Fibroblast of skin of back (primary cell): ENCODE measurements at places on chromosomes 4 and X.

DNA sequence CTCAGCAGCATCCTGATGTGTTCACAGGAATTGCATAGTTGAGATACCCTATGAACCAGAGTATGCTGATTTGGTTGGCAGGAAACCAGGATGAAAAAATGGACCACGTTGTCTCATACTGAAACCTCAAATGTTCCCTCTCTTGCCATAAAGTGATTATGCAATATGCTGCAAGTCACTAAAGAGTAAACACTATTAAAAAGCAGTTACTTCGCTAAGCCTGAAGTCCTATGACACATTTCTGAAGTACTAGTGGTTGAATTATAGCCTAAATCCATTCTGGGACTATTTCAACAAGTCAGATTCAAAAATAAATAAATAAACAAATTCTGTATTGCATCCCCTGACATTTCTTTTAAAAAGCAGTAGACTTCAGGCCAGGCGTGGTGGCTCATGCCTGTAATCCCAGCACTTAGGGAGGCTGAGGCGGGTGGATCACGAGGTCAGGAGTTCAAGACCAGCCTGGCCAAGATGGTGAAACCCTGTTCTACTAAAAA, 106.0 kb upstream of the NAP1L5 start:
- DNase-seq = peak; percentile 84

DNA sequence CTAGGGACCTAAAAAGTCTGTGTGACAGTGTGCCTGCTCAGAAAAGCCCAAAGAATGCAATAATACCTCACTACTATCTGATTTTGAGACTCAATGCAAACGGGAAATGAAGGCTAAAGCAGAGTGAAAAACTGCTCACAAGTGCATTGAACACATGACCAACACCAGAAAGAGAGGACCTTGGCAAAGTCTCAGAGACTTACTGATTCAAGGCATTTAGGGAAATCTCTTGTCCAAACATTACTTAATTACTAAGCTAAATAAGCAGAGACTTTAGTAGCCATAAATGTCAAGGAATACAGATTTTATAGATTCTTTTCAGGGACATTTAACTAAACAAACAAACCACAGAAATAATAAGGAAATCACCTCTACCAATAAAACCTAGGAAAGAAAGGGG, 916.0 kb downstream of the FSTL5 start:
- no peak for DNase-seq

GRCh38 chrX:42117318-42117717, 194.0 kb upstream of the CASK start:
- DNase-seq = no peak

DNA sequence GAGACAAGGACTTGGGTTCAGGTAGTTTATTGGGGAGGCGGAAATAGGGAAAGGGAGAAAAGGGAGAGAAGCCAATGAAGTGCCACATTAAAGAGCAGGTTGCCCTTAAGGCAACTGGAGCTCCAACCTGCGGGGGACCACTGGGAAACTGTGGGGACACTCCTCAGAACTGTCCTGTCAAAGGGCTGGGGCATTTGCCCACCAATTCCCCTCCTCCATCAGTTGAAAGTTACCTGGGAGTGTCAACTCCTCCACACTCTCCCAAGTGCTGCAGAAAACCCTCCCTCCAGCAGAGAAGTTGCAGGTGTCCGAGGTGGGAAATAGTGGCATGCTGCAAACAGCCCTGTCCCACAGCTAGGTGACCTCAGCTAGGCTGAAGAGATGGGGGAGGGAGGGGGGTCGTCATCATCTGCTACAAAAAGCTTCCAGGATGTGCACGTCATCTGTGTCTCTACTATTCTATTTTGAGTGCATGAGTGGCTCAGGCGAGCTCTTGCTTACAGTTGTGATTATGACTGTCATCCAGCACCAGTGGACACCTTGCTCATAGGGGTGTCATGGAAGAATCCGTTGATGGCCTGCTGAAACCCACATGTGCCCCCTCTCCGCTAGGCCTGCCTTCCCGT, 41.5 kb upstream of the XPNPEP2 start:
- DNase-seq = no peak

- no peak for DNase-seq
Measured at GRCh38 chrX:72125331-72126047, 6.2 kb downstream of the RTL5 start.

GRCh38 chrX:15948318-15948660, 93.7 kb upstream of the AP1S2 start:
- peak; percentile 1 for DNase-seq

DNA sequence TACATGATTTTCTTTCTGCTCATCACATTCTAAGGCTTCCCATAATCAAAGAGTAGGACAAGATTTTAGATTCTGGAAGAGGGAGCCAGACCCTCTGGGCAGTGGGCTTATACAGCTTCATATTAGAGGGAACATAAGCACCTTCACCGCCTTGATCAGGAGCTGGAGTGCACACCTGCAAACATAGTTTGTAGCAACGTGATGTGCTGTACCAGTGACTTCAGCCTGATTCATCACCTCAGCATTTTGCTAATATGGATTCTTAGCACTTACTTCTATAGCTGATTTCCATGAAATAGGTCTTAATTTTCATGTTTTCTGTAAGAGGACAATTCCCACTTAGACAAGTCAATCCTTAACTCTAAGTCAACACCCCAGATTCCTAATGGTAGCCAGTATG, 36.7 kb downstream of the PCDH18 start:
- DNase-seq = no peak

GRCh38 chr4:53963781-53964180, 100.6 kb downstream of the CHIC2 start:
- peak; percentile 32 for DNase-seq

- no peak for DNase-seq
Measured at GRCh38 chr4:183828839-183829238, 76.3 kb upstream of the STOX2 start.

- no peak for DNase-seq
Measured at GRCh38 chr4:123649250-123649644, 252.7 kb downstream of the SPRY1 start.

DNA sequence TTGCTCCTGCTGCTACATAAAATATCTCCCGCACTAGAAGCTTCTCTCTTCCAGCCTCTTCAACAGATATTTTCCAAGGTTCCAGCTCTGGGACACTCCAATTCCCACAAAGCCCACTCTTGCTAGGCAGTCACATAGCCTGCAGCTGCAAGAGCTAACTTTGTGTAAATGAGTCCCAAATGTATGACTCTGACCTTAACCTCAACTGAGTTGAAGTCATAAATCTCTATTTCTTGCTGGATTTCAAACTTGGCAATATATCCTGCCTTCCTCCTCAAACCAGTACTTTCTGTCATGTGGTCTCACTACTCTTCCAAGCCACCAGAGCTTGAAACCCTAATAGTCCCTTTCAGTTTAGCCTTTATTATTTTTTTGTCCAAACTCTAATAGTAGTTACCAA, 315.4 kb upstream of the GRIA3 start:
- no peak for DNase-seq

DNA sequence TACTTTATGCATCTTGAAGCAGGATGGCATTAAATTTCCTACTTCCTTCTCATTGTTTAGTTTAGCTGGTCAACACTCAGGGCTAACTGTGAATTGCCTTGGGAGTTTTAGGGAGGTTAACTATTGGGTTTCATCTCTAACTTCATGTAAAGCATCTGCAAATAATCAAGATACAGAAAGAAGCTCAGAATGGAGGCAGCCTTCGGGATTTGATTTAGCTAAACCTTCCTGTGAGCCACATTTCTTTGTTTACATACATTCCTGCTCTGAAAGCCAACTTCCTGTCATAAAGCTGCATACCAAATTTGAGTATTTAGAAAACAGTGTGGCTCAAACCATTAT, 131.7 kb upstream of the PCDH18 start:
- DNase-seq = peak; percentile 96

DNA sequence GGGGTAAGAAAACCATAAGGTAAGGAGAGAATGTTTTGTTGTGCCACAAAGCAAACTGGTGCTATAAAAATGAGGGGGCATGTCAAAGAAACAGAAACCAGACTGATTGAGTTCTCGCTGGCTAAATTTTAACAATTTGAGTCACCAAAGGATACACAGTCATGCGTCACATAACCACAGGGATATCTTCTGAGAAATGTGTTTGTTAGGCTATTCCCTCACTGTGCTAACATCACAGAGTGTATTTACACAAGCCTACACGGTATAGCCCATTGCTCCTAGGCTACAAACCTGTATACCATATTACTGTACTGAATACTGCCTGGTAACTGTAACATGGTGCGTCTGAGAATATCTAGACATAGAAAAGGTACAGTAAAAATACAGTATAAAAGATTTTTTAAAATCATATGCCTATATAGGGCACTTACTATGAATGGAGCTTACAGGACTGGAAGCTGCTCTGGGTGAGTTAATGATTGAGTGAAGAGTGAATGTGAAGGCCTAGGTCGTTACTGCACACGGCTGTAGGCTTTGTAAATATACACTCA, 50.1 kb downstream of the FBXW7 start:
- DNase-seq = peak; percentile 87

DNA sequence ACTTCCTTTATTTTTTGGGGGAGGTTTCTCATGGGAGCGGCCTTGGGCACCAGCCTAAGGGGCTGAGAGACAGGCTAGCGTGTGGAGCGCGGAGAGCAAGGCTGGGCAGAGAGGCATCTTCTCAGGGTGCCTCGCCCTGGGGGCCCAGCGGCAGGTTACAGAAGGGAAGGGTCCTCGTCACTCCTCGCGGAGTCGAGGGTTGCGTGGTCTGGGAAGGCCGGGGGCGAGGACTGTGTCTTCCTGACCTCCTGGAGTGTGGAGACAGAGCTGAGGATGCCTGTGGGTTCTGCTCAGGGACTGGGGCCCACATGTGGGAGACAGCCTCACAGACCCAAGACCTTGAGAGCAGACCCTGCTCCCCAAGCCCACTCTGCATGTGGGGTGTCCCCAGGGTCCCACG, 79.6 kb upstream of the LRPAP1 start:
- no peak for DNase-seq

DNA sequence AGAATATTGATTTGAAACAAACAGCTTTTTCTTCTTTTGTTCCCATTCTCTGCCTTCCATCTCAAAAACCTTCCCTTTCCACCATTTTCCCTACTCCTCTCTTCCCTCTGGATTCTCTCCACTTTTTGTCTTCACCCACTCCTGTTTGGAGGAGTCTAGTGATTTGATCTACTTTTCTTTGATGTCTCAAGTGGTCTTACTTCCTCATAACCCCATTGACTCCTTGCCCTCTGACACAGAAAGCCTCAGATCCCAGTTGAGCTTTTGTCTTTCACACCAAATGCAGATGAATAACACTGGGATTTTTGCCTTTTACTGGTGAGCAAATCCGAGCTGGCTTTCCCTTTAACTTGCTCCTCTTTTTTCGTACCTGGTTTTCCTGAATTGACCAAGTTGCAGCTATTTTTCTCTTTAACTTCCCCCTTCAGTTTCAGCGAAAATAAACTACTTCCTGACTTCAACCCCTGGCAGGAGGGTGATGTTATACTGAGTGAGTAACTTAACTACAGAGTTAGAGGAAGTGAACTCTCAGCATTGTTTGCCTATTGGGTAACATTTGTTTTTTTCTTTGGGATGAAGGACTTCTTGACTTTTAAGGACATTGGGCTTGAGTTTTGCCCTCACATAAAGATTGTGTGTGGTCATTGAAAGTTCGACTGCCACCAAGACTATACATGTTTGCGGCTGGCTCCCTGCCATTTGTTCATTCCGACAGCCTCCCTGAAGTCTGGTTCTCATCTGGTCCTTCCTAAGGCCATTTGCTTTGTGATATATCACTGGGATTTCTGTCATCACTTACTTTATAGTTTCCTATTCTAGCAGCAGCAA, 392.8 kb upstream of the NR3C2 start:
- peak; percentile 50 for DNase-seq

DNA sequence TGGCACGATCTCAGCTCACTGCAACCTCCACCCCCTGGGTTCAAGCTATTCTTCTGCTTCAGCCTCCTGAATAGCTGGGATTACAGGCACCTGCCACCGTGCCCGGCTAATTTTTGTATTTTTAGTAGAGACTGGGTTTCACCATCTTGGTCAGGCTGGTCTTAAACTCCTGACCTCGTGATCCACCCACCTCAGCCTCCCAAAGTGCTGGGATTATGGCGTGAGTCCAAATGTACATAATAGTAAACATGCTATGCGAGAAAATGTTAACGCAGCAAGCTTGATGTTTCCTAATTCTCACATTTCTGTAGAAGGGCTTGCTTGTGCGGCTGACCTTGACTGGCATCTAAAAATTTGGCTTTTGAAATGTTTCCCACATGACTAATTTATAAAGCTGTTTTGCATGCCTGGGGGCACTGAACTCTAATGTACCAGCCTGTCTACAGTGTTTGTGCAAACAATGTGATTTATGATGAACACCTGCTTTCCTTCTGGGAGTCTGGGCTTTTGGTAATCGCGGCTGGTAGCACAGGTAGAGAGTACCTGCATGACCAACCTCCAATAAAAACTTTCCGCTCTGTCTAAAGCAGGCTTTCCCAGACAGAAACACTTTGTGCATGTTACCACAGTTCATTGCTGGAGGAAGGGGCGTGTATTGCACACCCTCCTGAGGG, 216.8 kb downstream of the IL15 start:
- no peak for DNase-seq

GRCh38 chr4:8549352-8549931, 30.8 kb upstream of the GPR78 start:
- DNase-seq = no peak

DNA sequence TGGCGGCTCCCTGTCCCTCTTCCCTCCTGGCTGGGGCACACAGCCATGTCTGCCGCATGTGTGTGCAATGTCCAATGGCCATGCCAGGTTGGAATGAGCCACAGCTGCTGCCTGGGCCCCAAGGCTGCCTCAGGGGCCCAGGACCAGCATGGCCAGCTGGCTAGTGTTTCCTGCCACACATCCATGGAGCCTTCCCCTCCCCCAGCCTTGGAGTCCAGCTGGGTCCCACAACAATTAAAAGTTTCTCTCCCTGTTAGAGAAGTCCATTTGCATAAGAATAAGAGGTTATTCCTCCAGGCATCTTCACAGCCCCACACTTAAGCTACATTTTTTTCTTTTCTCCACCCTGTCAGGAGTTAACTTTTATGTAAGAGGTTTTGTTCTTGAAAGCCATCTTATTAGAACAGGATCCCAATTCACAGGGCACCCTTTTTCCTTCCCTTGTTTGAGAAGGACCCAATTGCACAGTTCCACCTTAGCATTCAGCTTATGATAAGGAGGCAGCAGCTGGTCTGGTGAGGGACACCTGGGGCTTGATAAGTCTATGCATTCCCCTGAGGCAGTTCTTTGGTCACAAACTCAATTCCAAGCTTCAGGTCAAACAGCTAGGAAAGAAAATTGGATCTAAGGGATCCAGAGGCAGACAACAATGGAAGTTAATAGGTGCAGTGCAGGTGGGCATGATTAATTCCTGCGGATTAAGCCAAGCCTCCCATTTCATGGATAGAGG, 963.3 kb upstream of the GRIA3 start:
- DNase-seq = no peak
